Cardiac muscle cell (in vitro differentiated cells and primary cell): ENCODE measurements at places on chromosomes 16 and 17.

DNA sequence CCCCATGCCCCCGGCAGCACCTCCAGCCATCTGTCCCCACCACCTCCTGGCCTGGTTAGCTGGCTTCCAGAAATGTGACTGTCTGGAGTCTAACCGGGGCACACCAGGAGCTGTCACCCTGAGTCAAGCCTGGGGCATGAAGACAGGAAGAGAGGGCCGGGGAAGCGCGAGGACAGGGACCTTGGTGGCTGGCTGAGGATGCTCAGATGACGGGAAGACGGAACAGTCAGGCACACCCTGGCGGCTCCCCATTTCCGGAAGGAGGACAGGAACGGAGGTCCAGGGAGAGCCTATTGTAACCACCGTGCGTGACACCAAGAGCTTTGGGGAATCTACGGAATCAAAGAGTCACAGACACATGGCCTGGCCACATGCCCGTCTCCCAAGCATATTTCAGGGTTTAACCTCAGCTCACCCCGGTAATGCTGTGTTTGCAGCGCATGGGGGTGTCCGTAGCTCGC, 51.7 kb downstream of the SDK2 start:
- DNase-seq: no peak

- DNase-seq: no peak
These were observed 273.4 kb upstream of the TNRC6C start for GRCh38 chr17:77684803-77685798.

DNA sequence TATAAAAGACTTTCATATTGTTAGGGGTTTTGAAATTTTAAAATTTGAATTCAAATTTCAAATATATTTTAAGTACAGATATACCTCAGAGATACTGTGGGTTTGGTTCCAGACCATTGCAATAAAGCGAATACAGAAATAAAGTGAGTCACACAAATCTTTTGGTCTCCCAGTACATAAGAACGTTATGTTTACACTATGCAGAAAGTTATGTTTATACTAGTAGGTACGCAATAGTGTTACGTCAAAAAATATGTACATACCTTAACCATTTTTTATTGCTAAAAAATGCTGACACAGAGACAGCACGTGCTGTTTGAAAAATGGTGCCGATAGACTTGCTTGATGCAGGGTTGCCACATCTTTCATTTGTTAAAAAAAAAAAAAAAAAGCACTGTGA, 19.7 kb downstream of the NUP88 start:
- DNase-seq: no peak

- DNase-seq: peak; percentile 97
These were observed 48.7 kb upstream of the WSB1 start for GRCh38 chr17:27245230-27245696.

DNA sequence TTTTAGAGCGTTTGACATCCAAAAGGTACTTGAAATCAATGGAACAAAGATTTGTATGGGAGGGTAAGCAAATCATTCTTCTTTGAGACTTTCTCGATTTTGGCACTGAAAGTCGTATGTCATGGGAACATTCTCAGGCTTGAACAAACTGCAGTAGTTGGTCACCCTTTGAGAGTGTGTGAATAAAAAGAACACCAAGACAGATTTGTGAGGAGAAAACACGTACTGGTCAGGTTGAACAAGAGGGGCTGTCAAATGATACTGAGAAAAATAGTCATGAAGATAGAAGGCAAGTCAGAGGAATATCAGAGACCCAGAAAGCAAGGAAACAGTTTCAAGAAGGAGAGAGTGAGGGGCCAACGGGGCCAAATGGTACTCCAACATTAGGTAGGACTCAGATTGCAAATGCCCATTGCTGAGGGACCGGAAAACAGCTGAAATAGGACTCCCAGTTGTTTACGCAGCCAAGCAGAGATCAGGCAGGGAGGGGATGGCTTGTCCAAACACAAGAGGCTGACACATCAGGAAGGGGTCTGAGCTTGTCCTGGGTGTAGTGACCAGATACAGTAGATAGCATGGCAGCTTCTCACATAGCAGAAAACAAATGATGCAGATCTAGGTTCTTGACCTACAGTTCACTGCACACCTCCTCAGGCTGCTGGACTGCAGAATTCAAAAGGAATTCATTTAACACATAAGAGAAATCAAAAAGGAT, 74.5 kb upstream of the MYOCD start:
- DNase-seq: no peak

GRCh38 chr17:61806936-61807335, 56.4 kb downstream of the BRIP1 start:
- DNase-seq: no peak

- DNase-seq: no peak
These were observed 3.7 kb downstream of the NFE2L1 start for GRCh38 chr17:48051706-48052486.

DNA sequence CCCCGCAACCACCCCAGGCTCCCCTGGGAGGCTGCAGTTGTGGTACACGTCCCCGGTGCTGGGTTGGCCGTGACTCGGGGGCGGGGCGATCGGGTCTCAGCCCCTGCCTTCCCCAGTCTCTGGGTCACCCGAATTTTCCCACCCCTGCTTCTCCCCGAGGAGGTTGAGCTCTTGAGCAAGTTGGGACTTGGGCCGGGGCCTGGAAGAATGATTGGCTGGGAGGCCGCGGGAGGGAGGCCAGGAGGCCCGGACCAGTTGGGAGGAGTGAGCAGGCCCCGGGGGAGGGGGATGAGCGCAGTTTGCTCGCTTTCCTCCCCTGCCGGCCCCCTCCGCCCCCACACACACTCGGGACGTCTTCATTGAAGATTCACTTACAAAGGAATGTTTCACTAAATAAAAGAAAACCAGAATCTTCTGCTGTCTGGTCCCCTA, 4.5 kb upstream of the HEXIM1 start:
- peak; percentile 97 for DNase-seq

DNA sequence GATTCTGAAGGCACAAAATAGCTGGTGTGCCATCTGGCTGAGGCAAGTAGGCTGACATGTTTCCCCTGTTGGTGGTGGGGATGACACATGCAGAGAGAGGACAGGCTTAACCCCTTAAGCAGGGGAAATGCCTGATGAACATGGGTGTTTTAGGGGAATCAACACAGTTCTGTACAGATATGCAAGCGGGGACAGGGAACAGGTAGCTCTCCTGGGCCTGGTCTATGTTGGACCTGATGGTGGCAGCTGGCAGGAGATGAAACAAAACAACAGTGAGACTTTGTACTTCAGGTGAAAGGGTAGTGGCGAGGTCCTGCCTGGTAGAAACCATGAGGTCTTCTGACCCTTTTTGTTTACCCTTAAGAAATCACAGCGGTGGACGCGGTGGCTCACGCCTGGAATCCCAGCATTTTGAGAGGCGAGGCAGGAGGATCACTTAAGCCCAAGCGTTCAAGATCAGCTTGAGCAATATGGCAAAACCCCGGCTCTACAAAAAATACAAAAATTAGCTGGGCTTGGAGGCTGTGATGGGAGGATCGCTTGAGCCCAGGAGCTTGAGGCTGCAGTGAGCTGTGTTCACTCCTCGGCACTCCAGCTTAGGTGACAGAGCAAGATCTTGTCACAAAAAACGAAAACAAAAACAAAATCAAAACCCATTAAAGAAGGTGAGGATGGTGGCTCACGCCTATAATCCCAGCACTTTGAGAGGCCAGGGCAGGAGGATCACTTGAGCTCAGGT, 10.5 kb downstream of the OR1F1 start:
- no peak for DNase-seq

DNA sequence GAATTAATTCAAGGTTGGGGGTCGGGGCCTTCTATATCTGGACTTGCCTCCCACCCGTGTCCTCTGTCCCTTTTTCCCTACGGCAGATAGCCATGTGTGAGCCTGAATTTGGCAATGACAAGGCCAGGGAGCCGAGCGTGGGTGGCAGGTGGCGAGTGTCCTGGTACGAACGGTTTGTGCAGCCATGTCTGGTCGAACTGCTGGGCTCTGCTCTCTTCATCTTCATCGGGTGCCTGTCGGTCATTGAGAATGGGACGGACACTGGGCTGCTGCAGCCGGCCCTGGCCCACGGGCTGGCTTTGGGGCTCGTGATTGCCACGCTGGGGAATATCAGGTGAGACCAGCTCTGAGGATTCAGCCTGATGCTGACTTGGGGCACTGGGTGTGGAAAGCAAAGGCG, 365 bp downstream of the AQP8 start:
- DNase-seq: no peak

DNA sequence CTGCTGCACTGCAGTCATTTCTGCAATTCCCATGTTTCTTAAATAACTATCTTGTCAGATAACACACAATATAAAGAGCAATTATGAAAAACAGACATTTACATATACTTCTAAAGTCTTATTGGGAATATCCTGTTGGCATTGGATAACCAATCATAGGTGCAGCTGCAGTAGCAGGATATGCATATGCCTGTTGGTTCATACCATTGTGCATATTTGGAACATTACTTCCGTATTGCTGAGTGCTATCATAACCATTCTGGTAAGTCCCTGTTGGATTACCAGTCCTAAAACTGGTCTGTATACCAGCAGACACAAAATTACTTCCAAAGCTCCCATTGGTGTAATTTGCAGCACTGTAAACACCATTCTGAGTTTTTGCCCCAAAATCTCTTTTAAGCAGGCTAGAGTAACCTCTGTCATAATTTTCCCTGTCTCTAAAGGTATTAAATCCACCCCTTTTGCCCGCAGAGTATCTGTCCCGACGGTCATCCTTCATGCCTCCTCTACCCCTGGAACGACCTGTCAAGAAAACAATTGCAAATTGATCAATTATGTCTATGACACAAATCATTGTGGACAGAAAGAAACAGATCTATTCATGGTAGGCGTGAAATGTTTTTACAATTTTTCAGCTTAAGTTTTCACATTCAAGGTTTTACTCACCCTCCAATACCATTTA, 3.1 kb upstream of the POLG2 start:
- no peak for DNase-seq

DNA sequence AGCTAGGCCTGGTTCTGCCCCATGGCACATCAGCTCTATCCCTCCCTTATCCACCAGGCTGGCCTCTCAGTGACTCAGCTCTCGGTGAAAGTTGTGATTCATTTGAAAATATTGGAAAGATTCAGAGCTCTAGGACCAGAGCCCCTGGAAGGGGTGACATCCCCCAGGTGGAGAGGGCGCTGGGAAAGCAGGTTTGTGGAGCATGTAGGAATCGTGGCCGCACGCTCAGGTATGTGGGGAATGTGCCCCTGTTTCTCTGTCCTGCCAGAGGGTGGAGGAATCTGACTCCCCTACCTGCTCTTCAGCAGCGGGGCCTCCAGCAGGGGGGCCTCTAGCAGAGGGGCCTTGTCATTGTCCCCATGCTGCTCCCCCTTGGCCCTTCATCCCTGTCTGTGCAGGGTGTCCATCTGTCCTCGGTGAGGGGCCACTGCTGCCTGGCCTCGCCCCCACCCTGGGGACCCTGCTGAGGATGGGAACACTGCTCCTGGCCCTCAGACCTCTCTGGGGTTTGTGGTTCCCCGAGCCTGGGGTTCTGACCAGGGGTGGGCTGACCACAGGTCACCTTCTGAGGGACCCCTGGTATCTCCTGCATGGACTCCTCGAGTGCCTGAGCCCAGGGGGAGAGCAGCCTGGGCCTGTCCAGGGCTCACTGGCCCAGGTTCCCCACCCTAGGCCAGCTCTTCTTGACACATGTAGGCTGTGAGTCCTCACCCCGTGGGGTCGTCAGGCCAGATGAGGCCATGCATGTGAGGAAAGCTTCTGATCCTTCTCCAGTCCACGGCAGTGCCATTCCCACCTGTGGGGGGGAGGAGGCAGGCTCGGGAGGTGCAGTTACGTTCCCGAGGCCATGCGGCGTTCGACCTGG, 47.5 kb downstream of the NT5M start:
- no peak for DNase-seq
